ENCODE measurements at places on chromosomes 1 and 21.

- DNase-seq = no peak
Measured at GRCh38 chr21:18987520-18988026, 584.0 kb upstream of the TMPRSS15 start.

- DNase-seq = no peak
Measured at GRCh38 chr1:116290085-116290705, 82.8 kb upstream of the ATP1A1 start.

GRCh38 chr1:26057189-26057588 is 10.2 kb downstream of the TRIM63 start:
- DNase-seq = no peak

DNA sequence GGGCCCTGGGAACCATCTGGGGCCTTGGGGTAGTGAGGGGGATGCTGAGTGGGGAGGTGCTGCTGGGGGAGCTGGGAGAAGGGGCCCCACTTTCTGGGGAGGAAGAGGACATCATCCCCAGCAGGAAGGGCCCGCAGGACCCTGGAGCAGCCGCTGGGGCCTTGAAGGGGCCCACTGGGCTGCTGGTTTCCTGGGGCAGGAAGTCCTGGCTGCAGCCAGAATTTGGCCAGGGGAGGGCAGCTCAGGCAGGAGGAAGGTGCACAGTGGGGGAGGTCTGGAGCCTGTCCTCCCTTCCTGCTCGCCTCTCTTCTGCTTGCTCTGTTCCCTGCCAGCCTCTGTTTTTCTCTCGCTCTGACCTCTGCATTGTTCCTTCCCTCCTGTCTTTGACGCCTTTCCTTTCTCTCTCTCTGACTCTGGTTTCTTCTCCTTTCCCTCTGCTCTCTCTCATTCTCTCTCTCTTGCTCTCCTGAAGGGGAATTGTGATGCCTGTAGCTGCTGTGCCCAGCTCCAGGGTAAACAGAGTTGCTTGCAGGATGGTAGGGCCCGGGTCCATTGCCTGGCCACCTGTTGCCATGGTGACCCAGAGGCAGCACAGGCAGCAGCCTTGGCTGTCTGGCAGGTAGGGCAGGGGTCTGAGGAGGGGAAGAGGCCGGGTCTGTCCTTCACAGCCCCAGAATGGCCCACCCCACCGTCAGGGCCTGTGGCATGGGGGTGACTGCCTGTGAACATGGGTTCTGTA is 23.9 kb downstream of the ACOT11 start:
- DNase-seq = no peak

DNA sequence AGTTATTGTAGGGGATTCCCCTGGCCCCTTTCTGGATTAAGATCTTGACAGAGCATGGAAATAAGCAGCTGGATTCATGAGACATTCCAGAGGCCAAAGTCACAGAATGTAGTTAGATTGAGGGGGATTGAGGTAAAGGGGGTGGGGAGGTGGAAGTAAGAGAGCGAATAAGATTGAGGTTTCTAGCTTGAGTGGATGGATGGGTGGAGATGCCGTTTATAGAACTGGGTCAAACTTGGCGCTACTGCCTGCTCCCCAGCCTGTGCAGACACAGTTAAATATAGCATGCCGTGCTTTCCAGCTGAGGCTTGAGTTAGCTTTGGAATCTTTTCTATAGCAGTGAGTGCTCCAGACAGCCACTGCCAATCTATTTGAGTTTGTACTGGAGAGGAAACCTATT is 85.7 kb downstream of the DYRK1A start:
- no peak for DNase-seq

DNA sequence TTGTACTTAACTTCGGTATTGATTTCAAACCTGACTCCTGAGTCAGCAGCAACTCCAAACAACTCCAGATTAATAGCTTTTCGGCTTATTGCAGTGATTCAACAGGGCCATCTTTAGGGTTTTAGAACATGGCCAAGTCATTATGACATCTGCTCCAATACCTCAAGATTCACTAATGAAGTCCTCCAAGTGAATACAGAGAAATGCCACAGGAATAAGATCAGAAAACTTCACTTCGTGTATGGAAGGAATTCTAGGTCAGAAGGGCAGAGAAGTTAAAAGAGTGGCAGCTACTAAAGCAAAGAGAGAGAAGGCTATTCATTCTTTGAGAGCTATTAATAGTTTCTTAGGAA is 7.6 kb upstream of the C1orf116 start:
- DNase-seq = no peak

- no peak for DNase-seq
Measured at GRCh38 chr1:38028671-38029070, 16.1 kb downstream of the UTP11 start.

DNA sequence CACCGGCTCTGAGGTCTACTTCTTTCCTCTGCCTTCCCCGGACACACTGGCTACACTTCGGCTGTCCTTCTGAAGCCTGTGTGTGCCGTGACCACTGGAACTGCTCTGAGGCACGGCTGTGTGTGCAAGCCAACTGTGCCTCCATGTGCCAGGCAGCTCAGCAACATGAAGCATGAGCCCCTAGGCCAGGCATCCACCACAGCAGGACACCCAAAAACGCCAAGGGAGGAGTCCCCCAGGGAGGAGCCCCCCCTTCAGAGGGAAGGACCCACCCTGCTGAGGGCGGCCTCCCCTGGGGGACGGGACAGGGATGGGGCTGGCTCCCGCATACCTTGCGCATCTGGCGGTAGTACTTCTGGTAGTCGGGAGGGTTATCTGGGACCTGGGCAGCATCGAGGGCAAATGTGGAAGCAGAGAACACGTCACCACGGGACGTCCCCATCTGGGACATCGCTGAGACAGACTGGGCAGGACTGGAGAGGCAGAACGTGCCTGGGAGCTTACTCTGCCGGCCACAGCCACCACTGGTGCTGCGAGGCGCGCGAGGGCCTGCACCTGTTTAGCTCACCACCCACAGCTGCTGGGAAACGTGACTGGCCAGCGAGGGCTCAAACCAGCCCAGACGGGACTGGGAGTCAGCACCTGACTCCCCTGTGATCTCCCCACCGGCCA is 20.5 kb downstream of the LSS start:
- DNase-seq = no peak

- DNase-seq = no peak
Measured at GRCh38 chr1:154213274-154213673, 7.1 kb upstream of the CFAP141 start.

Measured in activated naive CD4-positive, alpha-beta T cell treated with anti-CD3 and anti-CD28 coated beads, Interleukin-2, amount 50 U/mL, for 72 hours (primary cell).